CD4-positive, alpha-beta memory T cell (primary cell): ENCODE measurements at places on chromosomes 6 and 20. TPM values are rescaled to one million over a fixed set of nuclear protein-coding genes. Genes with fewer than 3 reads are reported as not detected.

DNA sequence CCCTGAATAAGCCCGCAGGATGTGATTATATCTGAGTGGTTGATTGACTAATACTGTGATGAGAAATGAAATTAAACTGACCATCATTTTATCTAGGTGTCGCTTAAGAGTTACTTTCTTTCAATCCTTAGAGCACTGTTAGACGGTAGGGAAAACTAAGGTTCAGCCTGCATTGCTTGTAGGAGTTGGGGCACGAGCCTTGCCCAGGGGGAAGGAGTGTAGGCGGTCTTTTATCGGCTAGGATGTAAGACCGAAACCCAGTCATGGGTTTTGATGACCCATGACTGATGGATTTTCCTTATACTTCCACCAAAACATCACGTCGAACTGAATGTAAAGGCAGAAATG, 392 bp upstream of the TASP1 start:
- no peaks in the 10 kb centered on the region for H3K36me3 ChIP-seq
- peak overlapping the region; percentile 8 for H3K27ac ChIP-seq
- H3K27me3 ChIP-seq, result no peaks in the 10 kb centered on the region
- H3K4me3 ChIP-seq, result peak overlapping the region; percentile 59
- peaks cover 14% of the 10 kb centered on the region for H3K4me1 ChIP-seq

- H3K27ac ChIP-seq, result no peak overlapping the region
- no peaks in the 10 kb centered on the region for H3K27me3 ChIP-seq
- H3K4me3 ChIP-seq, result no peak overlapping the region
- peaks cover 2% of the 10 kb centered on the region for H3K36me3 ChIP-seq
- DNase-seq, result no peak
Measured at GRCh38 chr20:18739751-18740166, 73.8 kb upstream of the SCP2D1 start.

Gene HLA-DMB
- total RNA-seq, result 7.9 TPM

GRCh38 chr6:158481690-158482473, 78.0 kb upstream of the TMEM181 start:
- no peaks in the 10 kb centered on the region for H3K4me1 ChIP-seq
- peaks cover 8% of the 10 kb centered on the region for H3K36me3 ChIP-seq
- no peaks in the 10 kb centered on the region for H3K27me3 ChIP-seq
- H3K27ac ChIP-seq, result no peak overlapping the region
- no peak overlapping the region for H3K4me3 ChIP-seq
- DNase-seq, result no peak

- no peak overlapping the region for H3K4me3 ChIP-seq
- no peaks in the 10 kb centered on the region for H3K4me1 ChIP-seq
- no peak for DNase-seq
- H3K36me3 ChIP-seq, result no peaks in the 10 kb centered on the region
Measured at GRCh38 chr20:9035126-9035525, 33.8 kb upstream of the PLCB4 start.

- DNase-seq, result no peak
- H3K4me1 ChIP-seq, result no peaks in the 10 kb centered on the region
- no peaks in the 10 kb centered on the region for H3K36me3 ChIP-seq
- no peak overlapping the region for H3K27ac ChIP-seq
Measured at GRCh38 chr20:10322073-10323012, 103.7 kb downstream of the SNAP25 start.

Gene MDFI
- not detected for total RNA-seq

DNA sequence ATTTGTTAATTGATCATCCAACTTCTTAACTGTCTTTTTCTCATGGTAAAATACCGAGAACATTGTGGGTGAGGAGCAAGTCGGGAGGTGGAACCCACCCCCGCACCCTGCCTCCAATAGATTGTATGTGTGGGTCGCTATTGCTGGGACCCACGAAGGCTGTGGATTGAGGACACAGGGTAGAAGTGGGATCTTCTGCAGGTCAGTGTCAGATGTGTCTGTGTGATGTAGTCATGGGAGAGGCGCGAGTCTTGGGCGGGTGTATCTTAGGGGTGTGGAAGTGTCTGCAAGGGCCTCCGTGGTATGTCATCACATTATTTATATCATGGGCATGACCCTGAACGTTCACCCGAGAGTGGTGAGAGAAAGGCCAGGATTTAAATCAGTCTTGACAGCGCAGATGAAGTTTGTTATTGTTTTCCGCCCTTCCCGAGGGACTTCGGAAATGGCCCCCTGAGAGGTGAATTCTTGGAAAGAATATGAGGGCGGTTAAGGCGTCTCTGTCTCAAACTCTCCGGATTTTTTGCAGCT, 472 bp upstream of the PAQR8 start:
- peak; percentile 72 for DNase-seq
- no peaks in the 10 kb centered on the region for H3K36me3 ChIP-seq
- H3K4me3 ChIP-seq, result peak overlapping the region; percentile 97
- H3K27ac ChIP-seq, result peak overlapping the region; percentile 90
- H3K4me1 ChIP-seq, result peaks cover 38% of the 10 kb centered on the region

GRCh38 chr20:20276811-20277530, 90.9 kb upstream of the INSM1 start:
- no peaks in the 10 kb centered on the region for H3K4me1 ChIP-seq
- no peak overlapping the region for H3K4me3 ChIP-seq
- DNase-seq, result no peak
- no peaks in the 10 kb centered on the region for H3K36me3 ChIP-seq
